ENCODE measurements at places on chromosomes 13 and 19.

- DNase-seq: peak; percentile 25
Observed at GRCh38 chr19:33226550-33227241, 1.0 kb upstream of the SLC7A10 start.

GRCh38 chr19:1745589-1746031 is 7.7 kb upstream of the ONECUT3 start:
- DNase-seq: no peak

DNA sequence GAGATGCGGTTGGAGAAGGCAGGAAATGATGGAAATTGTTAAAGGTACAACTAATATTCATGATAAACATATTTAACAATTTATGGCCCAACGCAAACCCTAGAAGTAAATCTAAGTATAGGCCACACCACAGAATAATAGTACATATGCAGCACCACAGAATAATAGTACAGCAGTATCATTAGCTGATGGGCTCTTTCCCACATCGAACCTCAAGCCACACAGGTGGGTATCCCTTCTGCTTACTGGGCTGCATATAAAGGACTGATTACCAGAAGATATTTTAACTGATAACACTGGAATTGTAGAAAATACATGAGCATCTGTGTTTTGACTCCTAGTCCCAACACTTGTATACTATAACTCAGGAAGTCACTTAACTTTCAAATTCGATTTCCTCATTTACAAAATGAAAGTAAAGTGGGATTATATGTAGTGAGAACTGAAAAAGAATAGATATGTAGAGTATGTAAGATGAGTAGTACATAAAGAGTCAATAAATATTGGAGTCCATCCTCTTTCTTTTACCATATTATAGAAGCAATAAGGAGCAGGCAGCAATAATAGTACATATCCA is 91.5 kb downstream of the TSC22D1 start:
- DNase-seq: no peak

DNA sequence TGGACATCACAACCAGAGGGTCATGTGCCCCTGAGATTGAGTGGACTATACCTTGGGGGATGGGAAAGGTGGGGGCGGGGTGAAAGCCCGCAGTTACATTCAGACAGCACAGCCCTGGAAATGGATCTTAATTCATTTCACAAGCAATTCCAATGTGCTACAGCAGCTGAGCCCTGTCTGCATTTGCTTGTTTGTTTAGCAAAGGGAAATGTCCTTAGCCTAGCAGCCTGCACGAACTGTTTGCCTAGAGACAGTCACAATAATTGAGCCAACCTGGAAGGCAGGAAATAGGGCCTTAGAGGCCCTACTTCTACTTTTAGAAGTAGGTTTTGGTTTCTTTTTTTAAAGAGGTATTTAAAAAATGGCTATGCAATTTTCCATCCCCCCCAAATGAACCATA is 177.3 kb upstream of the KL start:
- no peak for DNase-seq

DNA sequence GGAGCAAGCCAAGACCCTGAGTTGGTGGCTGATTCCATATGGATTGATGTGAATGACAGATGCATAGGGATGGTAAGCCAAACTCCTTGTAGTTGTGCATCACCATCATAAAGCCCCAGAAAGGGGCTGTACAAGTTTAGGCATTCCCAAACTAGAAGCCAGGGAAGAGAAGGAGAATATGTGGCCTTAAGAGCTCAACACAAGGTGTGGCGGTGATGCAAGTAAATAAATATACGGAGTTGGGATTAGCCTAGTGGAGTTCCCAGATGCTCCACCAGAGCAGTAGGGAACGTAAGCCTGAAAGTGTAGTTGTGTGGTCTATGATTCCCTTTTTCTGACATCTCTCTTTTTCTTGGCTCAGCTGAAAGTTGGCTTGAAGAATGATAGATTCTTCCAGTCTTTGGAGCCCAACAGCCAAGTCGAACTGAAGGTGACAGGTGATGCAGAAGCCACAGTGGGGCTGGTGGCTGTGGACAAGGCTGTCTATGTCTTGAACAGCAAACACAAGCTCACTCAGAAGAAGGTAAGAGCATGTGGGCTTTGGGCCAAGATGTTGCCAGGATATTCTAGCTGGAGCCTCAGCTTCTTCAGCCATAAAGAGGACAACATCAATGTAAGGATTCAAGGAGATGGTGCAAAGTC is 30.1 kb downstream of the RDH8 start:
- peak; percentile 48 for DNase-seq

DNA sequence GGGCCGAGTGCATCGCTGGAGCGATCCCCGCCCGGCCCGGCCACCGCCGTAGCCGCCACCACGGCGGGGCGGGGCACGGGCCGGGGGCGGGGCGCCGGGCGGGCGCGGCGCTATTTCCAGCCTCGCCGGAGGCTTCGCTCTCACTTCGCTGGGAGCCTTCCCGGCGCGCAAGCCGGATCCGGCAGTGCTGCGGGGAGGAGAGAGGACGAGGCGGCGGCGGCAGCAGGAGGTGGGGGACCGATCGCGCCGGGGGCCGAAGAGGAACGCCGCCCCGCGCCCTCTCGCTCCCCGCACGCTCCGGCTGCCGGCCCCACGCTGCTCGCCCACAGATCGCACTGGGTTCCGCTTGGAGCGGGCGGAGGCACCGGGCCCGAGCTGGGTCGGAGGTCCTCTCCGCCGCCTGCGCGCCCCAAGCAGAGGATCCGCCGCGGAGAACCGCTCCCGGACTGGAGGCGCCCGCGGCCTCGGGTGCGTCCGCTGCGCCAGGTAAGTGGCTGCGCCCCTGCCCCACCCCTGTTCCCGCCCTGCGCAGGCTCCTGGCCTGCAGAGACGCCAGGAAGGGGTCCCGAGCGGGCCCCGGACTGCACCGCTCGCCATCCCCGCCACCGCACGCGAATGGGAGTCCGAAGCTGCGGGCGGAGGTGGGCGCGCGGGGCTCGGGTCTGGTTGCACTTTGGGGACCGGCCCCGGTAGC is at the start of gene CHST8:
CHST8 (plus strand) TSS at position 143 of the 694 bp plus-strand sequence. CDS start 67,309 bp downstream, outside the sequence.
- peak; percentile 74 for DNase-seq

DNA sequence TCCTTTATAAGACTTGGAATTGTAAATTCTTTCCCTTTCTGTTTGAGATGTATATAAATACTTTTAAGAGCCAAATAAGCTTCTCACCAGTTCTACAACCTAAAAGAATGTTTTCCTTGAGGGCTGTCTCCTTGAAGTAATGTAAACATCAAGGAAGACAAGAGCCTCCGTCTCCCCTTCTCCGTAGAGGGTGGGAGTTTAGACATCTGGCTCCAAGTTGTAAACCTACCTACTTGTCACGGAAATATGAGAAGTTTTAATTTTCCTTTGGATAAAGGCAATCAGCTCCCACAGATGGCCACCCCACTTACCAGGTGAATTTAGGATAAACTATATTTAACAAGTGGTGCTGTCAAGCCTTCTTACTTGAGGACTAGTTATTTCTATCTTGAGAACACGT is 237.9 kb downstream of the NALCN start:
- peak; percentile 12 for DNase-seq

DNA sequence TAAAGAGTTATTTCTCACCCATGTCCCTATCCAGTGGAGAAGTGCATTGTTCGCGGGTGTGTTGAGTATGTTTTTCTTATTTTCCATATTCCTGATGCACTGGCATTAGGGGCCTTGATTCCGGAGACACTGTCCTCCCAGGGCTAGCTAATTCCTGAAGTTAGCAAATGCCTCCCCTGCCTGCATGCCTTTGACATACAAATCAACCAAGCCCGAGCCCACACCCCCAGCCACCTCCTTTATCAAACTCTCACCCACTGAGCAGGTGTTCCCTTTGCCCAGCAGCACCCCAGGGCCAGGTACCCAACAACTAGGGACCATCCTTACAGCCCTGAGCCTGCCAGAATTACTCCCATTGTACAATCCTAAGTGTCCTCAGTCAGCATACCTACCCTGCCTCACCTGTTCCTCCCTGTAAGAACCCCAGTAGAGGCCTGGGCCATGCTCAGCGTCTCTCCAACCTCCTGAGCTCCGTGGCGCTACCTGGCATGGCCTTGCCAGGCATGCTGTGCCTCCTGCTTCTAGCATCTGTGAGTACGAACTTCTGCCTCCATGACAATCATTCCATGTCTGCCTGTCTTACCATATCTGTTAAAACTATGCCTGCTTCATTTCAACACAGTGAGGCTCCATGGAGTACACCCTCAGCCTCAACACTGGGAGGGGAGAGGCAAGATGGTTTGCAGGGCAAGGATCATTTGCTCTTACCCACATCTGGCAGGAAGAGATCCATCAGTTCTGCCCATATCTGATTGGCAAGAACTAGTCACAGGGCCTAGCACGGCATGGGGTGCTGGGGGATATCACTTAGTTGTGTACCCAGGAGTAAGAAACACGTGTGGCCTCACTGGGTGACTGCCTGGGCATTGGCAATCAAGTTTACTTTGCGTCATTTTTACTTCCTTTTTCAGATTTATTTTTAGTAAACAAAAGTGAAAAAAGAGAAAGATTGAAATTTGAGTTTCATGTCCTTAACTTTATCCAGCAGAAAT is 203.9 kb downstream of the SHISA2 start:
- DNase-seq: no peak

DNA sequence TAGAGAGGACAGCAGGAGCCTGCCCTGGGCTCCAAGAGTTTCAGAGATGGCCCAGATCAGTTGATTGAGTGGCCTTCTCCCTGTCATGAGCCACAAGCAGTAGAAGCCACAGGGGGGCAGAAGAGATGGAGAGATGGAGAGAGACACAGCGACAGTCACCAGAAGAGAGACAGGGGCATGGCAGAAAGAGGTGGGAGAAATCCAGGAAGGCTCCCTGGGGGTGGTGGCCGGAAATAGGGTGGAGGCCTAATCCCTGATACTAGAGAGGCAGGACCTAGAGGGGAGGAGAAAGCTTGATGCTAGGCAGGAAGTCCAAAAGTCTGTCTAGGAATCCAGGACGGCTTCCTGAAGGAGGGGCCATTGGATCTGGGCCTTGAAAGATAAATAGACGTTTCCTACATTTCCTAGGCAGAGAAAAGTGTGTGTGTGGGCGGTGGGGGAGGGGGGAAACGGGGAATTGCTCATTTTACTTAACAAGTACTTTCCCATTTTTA is 9.6 kb upstream of the TPM4 start:
- DNase-seq: no peak

GRCh38 chr13:111165241-111166010 is 50.3 kb downstream of the ARHGEF7 start:
- no peak for DNase-seq

DNA sequence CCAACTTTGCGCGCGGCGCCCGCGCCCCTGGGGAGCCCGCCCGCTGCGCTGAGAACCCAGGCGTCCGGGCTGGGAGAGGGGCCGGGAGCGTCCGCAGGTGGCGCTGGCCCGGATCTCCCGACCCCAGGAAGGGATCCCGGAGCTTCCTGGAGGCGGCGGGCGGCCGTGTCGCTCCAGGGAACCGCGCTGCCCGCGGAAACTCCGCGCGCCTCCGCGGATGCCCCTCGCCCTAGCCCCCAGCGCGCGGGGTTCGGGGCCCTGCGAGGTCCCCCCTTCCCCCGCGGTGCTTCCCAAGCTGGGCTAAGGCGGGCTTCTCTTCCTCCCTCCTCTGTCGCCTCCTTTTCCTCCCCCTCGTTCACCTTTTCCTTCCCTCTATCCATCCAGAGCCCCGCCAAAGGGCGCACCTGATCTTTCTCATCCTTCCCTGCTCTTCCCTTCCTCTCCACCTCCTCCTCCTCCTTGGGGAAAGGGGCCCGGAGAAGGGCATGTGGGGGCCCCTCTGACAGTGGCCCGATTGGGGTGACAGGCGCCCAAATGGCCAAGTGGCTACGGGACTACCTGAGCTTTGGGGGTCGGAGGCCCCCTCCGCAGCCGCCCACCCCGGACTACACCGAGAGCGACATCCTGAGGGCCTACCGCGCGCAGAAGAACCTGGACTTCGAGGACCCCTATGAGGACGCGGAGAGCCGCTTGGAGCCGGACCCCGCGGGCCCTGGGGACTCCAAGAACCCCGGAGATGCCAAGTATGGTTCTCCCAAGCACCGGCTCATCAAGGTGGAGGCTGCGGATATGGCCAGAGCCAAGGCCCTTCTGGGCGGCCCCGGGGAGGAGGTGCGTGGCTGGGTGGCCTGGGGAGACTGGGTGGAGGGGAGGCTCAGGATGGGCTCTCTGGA is 710 bp downstream of the SHD start:
- peak; percentile 60 for DNase-seq

- DNase-seq: no peak
Observed at GRCh38 chr19:17751103-17751911, at the start of gene FCHO1. FCHO1 (plus strand) TSS chr19:17751477; CDS start chr19:17755165, 3,688 bp downstream.

- DNase-seq: no peak
Observed at GRCh38 chr19:50563597-50563996, 4.6 kb downstream of the LRRC4B start.

GRCh38 chr13:47036294-47037008 is 139.6 kb upstream of the HTR2A start:
- no peak for DNase-seq

DNA sequence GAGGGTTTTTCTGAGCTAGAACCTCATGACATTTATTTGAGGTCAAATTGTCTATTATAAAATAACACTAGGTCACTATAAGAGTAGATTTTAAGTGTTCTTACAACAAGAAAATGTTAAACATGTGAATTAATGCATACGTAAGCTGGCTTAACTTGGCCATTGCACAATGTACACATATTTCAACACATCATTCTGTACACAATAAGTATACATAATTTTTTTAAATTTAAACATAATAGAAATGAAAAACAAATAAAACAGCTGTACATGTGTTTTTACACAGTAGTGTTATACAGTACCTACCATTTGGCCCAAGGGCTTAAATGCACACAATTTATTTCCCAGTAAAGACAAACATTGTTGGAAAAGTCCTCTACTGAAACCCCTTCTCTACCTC is 269.9 kb downstream of the DACH1 start:
- no peak for DNase-seq

Measured in right kidney (tissue), 9 donors.